Astrocyte (in vitro differentiated cells and primary cell): ENCODE measurements at places on chromosomes 13 and 19. TPM values are rescaled to one million over a fixed set of nuclear protein-coding genes. Genes with fewer than 3 reads are reported as not detected.

KLF5 gene
- 13.8 and 21.4 TPM in 2 replicates for total RNA-seq

CNFN gene
- total RNA-seq = 0.61 and 2.5 TPM in 2 replicates

ICAM5 gene
- total RNA-seq = 0.07 and 0.31 TPM in 2 replicates

LGI4 gene
- total RNA-seq = 0.20 and 0.29 TPM in 2 replicates

GPR12 gene
- 0.14 TPM in 1 of 2 replicates, not detected in the other for total RNA-seq

KLHL1 gene
- total RNA-seq = not detected in 2 replicates

PGLYRP2 gene
- not detected in 2 replicates for total RNA-seq

LAIR1 gene
- not detected in 2 replicates for total RNA-seq

KCTD4 gene
- total RNA-seq = 0.41 and 0.64 TPM in 2 replicates

DNA sequence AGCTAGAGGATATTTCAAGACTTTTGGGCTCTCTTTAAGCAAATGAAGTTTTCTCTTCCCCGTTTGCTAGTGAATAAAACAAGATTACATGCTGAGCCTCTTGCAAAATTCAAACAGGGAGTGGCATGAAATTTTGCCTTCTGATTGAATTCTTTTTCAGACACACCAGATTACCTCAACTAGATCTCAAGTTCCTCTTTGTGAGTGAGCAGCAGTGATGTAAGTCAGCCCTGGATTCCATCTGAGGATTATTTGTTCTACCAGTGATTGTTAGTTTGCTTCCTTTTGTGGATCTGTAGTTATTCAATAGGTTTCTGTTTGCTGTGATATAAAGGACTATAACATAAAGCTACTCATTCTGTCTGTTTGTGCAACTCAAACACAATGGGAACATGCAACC lies 407.7 kb downstream of the LMO7 start:
- no peak for DNase-seq

GRCh38 chr19:22137791-22138190 lies 59.0 kb downstream of the ZNF676 start:
- no peak for DNase-seq

- DNase-seq = no peak
Observed at GRCh38 chr19:2050349-2050990, 574 bp downstream of the MKNK2 start.

DNA sequence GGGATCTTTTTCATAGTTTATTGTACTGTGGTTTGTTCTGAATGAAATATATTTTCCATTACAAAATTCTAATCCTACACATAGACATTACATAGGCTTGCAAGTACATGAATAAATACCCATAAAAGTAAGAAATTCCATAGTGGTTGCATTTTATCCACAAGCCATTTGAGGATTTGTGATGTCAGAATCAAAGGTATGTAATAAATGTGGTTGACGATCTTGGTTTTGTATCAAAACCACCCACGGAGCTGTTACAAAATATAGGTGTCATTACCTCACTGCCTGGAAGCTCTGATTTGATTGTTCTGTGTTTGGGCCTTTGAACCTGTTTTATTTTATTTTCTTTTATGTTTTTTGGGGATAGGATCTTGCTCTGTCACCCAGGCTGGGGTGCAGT lies 125.1 kb downstream of the NALCN start:
- peak; percentile 74 for DNase-seq

GRCh38 chr13:41546372-41547190 lies 89.2 kb downstream of the RGCC start:
- peak; percentile 93 for DNase-seq

DNA sequence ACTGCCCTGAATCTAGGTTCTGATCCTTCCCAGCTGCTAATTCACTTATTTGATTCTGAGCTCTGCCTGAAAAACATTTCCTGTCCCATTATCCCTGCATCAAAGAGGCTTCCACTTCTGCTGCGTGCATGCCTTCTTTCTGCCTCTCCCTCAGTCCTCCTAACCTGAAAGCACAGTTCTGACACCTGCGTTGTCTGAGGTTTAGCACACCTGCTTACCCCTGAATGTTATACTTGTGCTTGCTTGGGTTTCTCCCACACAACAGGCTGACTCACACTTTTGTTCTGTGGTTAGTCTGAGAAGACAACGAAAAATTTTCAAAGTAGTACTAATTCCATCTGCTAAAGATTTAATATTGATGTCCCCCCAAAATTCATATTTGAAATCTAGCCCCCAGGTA lies 3.1 kb upstream of the SOHLH2 start:
- no peak for DNase-seq

DNA sequence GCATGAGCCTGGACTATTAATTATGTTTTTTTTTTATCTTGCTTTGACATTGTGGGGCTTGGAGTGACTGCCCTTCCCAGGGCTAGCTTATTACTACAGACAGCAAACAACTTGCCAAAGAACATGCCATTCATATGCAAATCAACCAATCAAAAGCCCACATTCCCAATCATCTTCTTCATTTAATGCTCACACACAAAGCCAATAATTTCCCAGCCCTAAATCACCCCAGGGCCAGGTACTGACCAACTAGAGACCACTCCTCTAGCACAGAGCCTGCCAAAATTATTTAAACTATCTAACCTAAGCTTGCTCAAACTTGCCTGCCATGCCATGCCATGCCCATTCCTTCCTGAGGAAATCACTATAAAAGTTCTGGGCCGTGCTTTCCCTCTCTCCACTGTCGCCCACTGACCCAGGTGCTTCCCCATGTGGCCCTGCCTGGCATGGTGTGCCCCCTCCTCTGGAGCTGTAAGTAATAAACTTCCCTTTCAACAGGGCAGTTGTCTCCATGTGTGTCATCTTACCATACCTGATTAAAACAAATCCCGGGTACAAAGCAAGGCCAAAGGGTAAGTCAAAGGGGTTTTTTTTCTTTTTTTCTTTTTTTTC lies 15.7 kb downstream of the PBX4 start:
- no peak for DNase-seq

DNA sequence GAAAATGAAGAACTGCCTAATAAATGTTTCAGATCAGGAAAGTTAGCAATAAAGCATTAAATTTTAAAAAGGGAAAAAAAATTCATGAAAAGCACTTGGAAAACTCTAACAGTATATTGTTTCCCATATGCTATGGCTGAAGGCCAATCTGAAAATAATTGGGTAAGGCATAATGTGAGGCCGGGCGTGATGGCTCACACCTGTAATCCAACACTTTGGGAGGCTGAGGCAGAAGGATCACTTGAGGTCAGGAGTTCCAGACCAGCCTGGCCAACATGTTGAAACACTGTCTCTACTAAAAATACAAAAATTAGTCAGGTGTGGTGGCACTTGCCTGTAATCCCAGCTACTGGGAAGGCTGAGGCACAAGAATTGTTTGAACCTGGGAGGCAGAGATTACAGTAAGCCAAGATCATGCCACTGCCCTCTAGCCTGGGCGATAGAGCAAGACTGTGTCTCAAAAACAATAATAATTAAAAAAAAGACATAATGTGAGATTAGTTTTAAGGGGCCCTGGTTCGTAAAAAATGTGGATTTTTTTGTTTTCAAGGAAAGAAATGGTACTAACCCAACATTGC lies 15.2 kb downstream of the INTS6 start:
- DNase-seq = no peak

DNA sequence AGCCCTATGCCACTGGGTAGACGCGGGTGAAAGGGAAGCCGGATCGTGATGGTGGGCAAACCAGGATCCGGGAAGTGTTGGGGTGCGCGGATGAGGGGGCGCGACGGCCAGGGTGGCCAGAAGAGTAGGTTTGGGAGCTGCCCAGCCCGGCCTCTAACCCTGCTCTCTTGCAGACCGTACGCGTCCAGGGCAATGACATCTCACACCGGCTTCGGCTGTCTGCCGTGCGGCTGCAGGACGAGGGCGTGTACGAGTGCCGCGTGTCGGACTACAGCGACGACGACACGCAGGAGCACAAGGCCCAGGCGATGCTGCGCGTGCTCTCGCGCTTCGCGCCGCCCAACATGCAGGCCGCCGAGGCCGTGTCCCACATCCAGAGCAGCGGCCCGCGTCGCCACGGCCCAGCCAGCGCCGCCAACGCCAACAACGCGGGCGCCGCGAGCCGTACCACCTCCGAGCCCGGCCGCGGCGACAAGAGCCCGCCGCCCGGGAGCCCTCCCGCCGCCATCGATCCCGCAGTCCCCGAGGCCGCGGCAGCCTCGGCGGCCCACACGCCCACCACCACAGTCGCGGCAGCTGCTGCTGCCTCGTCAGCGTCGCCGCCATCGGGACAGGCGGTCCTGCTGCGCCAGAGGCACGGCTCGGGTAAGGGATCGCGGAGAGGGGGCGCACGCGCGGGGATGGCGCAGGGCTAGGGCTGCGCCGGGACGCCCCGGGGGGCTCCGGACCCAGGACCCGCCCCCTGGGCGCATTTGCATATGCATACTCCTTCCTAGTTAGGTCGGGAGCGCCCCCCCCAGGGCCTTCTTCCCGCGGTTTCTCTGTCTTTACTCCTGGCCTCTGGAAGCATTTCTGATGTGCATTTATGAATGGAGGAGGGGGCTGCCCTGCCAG lies 4.1 kb downstream of the VSTM2B start:
- DNase-seq = no peak

GRCh38 chr13:87941226-87941625 lies 270.1 kb downstream of the SLITRK5 start:
- no peak for DNase-seq

DNA sequence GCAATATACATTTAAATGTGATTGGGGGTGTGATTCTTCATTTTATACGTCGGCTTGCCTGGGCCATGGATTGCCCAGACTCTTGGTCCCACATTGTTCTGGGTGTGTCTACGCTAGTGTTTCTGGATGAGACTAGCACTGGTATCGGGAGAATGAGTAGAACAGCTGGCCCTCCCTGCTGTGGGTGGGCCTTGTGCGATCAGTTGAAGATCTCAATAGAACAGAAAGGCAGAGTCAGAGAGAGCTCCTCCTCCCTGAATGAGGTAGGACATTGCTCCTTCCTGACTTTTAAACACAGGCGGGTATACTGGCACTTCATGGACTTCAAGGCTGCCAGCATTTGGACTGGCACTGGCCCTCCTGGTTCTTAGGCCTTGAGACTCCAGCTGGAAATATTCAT lies 603.0 kb downstream of the LIG4 start:
- DNase-seq = no peak
